Aorta (tissue), 5 donors: ENCODE measurements at places on chromosomes 16 and 17. TPM values are rescaled to one million over a fixed set of nuclear protein-coding genes. Genes with fewer than 3 reads are reported as not detected.

DNA sequence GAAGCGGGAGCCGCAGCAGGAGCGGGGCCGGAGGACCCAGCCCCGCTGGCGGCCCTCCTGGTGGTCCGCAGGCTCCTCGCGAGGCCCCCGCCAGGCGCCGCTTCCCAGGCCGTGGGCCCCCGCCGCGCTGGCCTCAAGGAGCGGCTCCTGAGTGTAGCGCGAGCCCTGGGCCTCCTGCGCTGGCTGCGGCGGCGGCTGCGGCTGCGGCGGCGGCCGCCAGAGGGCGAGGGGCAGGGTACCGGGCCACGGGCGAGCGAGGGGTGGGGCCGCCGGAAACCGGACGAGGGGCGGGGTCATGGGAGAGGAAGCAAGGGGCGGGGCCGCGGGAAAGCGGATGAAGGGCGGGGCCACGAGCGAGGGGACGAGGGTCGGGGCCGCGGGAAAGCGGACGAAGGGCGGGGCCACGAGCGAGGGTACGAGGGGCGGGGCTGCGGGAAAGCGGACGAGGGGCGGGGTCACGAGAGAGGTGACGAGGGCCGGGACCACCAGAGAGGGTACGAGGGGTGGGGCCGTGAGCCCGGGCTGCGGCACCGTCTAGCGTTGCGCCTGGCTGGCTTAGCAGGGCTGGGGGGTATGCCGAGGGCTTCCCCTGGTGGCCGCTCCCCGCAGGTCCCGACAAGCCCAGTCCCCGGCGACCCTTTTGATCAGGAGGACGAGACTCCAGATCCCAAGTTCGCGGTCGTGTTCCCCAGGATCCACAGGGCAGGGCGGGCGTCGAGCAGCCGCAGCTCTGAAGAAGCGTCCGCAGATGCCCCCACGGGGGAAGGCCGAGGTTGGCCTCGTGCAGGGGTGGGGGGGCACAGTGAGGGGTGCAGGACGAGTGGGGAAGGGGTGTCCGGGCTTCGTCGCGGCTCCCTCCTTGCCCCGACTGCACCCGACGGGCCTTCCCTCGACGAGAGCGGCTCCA is 1.7 kb downstream of the MYO15B start:
- H3K4me1 ChIP-seq, result no peaks in the 10 kb centered on the region
- peak overlapping the region; percentile 28 for H3K4me3 ChIP-seq
- H3K36me3 ChIP-seq, result no peaks in the 10 kb centered on the region
- H3K27me3 ChIP-seq, result no peaks in the 10 kb centered on the region
- peak; percentile 99 for DNase-seq

DNA sequence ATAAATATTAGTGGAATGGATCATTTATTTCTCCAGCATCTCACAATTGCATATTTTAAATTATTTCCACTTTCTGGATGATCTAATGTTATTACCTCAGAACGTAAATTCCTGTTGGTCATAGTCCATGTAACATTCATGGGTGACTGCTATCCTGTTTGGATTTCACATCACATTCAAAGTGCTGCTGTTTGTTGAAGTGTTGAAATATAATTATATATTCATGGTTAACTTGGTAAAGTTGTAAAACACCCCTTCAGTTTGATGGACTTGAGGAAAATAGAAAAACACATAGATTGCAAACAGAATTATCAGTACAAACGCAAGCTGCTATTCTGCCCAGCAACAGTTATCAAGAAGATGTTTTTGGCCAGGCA is 59.6 kb downstream of the TANGO6 start:
- no peaks in the 10 kb centered on the region for H3K27me3 ChIP-seq
- H3K27ac ChIP-seq, result no peak overlapping the region
- H3K4me1 ChIP-seq, result no peaks in the 10 kb centered on the region
- no peaks in the 10 kb centered on the region for H3K36me3 ChIP-seq

PLLP gene
- total RNA-seq, result 2.6 TPM

NOXO1 gene
- total RNA-seq, result not detected

- DNase-seq, result no peak
- H3K27me3 ChIP-seq, result no peaks in the 10 kb centered on the region
- H3K4me3 ChIP-seq, result no peak overlapping the region
- no peaks in the 10 kb centered on the region for H3K4me1 ChIP-seq
These were observed 15.8 kb downstream of the HEATR3 start for GRCh38 chr16:50081428-50082018.

GRCh38 chr17:74831444-74832146 is 28.1 kb downstream of the GRIN2C start:
- no peak for DNase-seq
- no peaks in the 10 kb centered on the region for H3K27me3 ChIP-seq
- H3K4me3 ChIP-seq, result no peak overlapping the region
- H3K36me3 ChIP-seq, result no peaks in the 10 kb centered on the region
- no peak overlapping the region for H3K27ac ChIP-seq
- H3K4me1 ChIP-seq, result no peaks in the 10 kb centered on the region

- H3K4me3 ChIP-seq, result no peak overlapping the region
- no peaks in the 10 kb centered on the region for H3K36me3 ChIP-seq
- DNase-seq, result no peak
- H3K27ac ChIP-seq, result no peak overlapping the region
- no peaks in the 10 kb centered on the region for H3K4me1 ChIP-seq
These were observed 15.7 kb downstream of the PDILT start for GRCh38 chr16:20388854-20389253.

TOX3 gene
- not detected for total RNA-seq

MEOX1 gene
- total RNA-seq, result 32.9 TPM

- no peaks in the 10 kb centered on the region for H3K36me3 ChIP-seq
- H3K27ac ChIP-seq, result no peak overlapping the region
- peaks cover 1% of the 10 kb centered on the region for H3K4me1 ChIP-seq
These were observed 41.6 kb downstream of the MYO1D start for GRCh38 chr17:32835291-32835761.

IGF2BP1 gene
- total RNA-seq, result 0.29 TPM

DNA sequence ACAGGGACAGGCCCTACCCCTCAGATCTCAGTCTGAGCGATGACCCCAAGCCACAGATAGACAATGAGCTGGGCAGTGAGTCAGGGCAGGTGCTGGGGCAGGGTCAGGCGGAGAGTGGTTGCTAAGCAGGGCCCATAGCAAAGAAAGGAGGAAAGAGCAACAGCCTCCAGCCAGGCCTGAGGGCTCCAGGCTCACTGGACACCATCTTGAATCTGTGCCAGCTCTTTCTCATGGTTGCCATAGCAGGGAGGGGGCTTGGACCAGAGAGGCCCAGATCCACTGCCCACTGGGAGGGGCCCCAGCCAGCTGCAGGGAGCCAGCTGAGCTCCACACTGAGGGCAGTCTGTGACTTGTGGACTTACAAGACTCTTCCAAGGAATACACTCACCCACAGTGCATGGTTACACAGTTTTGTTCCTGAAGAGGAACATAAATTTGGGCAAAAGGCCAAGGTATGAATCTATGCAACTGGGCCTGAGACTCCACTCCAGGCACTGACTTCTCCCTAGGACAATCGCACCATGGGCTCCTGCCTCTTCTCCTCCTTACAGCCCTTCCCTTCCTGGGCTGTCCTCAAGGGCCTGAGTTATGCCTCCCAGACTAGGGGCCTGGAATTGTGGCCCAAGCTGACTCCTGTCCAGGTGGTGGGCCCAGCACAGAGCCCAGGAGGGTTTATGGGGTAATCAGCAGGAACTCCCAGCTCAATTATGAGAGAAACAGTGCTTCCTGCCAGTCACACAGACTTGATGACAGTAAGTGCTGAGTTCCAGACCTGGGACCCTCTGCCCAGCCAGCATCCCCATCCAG is 59.9 kb downstream of the BEAN1 start:
- no peaks in the 10 kb centered on the region for H3K36me3 ChIP-seq
- no peaks in the 10 kb centered on the region for H3K4me1 ChIP-seq
- DNase-seq, result peak; percentile 78
- H3K27ac ChIP-seq, result peak overlapping the region; percentile 4

DNA sequence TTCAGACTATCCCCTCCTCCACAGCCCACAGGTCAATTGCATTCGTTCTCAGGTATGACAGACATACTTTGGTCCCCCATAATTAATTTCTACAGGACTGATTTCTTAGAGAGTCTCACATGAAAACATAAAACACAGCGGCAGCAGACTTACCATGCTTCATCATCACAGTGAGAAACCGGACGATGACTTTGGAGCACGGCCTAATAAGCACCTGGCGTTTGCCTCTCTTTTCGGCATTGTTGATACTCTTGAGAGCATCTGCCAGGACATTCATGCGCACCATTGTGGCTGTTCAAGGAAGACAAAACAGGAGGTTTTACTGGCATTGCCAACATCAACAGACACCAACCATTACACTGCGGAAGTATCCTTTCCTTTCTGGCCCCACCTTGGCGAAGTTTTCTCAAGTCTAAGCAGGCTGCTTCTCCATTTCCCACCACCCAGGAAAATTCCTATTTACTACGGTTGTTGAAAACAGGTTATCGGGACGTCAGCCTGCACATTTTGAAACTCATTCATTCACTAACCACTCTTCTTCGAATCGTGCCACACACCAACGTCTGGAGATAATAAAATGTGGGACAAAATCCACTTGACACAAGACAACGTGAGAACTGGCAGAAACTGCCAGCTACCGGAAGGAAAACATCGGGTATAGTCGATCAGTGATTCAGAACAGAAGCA is 1.2 kb downstream of the RPS15A start:
- no peaks in the 10 kb centered on the region for H3K4me1 ChIP-seq
- peaks cover 2% of the 10 kb centered on the region for H3K36me3 ChIP-seq
- H3K4me3 ChIP-seq, result peak overlapping the region; percentile 46
- H3K27me3 ChIP-seq, result no peaks in the 10 kb centered on the region
- peak overlapping the region; percentile 71 for H3K27ac ChIP-seq
- no peak for DNase-seq

- no peaks in the 10 kb centered on the region for H3K27me3 ChIP-seq
- H3K27ac ChIP-seq, result no peak overlapping the region
- no peaks in the 10 kb centered on the region for H3K4me1 ChIP-seq
- peak; percentile 75 for DNase-seq
- no peaks in the 10 kb centered on the region for H3K36me3 ChIP-seq
These were observed 196.7 kb upstream of the GSE1 start for GRCh38 chr16:85416228-85417109.

MED13 gene
- total RNA-seq, result 80.4 TPM

GRCh38 chr16:47142486-47142820 is 1.3 kb downstream of the NETO2 start:
- no peak overlapping the region for H3K27ac ChIP-seq
- no peaks in the 10 kb centered on the region for H3K36me3 ChIP-seq
- no peak for DNase-seq
- H3K4me3 ChIP-seq, result peak overlapping the region; percentile 8
